ENCODE measurements at places on chromosomes 6 and 20.

GRCh38 chr6:741410-742339, 48.7 kb upstream of the EXOC2 start:
- no peak for DNase-seq

- DNase-seq: no peak
These were observed 121.3 kb upstream of the CST7 start for GRCh38 chr20:24827603-24828295.

GRCh38 chr6:89985751-89986493, 91.7 kb downstream of the GJA10 start:
- DNase-seq: no peak

DNA sequence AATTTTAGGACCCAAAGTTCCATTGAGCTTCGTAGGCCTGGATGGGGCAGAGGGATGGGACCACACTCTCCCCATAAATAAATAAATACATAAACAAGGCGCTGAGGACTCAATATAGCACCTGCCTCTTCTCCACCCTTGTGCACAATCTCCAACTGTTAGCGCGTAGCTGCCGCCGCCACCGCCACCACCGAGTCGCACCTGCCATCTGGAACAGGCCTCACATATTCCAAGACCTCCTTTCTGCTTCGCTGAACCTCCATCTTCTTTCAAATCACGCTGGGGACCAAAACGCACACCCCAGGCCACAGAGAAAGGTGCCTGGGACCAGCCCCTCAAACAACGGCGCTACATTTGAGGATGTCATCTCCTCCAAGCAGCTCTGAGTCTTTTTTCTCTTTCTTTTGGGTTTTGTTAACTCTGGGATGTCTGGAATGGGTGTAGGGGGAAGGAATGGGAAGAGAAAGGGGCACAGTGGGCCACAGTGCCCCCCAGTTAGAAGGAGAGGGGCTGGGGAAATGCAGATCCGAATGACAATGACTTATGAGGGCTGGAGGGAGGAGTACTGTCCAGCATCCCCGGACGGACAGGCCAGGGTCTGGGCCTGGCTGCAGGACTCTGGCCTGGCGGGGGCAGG, 49.7 kb downstream of the NOL4L start:
- no peak for DNase-seq

DNA sequence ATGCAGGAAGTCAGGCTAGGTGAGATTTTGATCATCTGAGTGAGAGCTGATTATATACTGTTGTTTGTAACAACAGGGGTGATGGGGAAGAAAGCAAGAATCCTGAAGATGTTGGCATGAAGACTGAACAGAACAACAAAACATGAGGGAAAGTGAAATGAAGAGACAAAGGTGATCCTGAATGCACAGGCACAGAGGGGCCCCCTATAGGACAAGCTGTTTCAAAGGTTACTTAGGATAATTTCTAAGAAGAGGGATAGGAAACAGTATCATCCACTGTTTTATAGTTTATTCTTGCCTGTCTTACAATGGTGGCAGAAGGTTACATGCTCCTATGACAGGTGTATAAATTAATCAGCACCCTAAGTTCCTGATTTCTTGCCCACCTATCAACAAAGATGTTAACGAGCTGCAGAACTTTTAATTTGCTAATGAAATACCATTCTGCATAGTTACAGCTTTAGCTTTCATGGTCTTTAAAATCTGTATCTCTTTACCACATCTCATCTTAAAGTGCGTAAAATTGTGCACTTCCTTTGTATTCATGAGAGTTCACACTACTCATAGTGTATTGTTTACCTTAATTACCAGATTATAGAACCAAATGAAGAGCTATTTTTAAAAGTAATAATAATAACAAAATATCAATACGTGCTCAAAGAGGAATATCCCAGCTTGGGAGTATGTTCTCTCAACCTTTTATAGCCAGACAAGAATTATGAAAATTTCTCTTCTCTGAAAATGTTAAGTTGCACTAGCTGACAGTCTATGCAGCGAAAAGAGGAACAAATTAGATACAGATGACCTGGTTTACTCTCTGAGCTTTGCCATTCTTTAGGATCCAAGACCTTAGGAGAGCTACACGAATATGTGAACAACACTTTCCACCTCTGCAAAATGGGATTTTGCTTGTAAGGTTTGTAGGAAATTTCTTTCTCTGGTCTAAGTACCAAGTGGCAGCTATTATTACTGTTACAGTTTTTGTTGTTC, 192.5 kb downstream of the EDN1 start:
- DNase-seq: peak; percentile 14

DNA sequence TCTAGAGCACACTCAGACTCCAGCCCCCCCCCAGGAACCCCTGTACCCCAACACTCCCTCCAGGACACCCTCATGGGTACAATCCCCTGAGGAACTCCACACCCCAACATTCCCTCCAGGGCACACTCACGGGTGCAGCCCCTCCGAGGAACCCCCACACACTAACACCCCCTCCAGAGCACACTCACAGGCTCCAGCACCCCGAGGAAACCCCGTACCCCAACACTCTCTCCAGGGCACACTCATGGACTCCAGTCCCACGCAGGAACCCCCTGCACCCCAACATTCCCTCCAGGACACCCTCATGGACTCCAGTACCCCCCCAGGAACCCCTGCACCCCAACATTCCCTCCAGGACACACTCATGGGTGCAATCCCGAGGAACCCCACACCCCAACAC, 31.6 kb downstream of the LAMA5 start:
- DNase-seq: no peak

GRCh38 chr6:5547556-5547955, 286.2 kb downstream of the FARS2 start:
- no peak for DNase-seq

- no peak for DNase-seq
These were observed 49.3 kb downstream of the ELOVL4 start for GRCh38 chr6:79898076-79898475.

GRCh38 chr6:83905648-83906047, 46.2 kb downstream of the CYB5R4 start:
- DNase-seq: no peak

DNA sequence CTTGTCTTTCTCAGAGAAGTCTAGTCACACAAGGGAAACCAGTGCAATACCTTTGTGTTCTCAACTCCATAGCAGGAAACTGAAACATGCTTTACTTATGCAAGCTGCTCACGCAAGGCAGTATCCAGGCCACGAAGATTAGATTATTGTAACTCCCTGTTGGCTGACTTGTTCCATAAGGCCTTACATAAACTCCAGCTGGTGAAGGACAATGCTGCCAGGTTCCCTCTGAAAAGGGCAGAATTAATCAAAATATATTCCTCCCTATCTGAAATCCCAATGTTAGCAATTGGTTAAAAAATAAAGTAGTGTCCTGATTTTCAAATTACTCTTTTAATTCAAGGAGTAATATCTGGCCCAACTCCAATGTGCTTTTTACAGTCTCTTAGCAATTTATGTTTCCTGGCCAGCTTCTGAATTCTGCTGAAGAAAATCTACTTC, 966.6 kb downstream of the HACE1 start:
- no peak for DNase-seq

DNA sequence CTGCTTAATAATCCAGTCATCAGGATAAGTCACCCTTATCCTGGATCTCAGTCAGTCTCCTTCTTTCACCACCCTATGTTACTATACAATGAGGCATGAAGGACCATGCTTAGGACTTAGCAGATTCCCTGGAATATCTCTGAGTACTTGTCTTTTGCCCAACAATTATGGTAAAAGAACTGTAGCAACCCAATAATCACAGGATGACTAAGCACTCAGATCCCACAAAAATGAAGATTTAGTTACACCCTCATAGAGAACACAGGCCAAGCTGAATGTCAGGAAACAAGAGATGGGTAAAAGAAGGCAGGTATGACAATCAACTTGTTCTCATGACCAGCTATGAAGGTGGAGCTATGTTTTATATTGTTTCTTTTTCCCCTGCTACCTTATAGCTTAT, 91.4 kb downstream of the EDN1 start:
- no peak for DNase-seq

DNA sequence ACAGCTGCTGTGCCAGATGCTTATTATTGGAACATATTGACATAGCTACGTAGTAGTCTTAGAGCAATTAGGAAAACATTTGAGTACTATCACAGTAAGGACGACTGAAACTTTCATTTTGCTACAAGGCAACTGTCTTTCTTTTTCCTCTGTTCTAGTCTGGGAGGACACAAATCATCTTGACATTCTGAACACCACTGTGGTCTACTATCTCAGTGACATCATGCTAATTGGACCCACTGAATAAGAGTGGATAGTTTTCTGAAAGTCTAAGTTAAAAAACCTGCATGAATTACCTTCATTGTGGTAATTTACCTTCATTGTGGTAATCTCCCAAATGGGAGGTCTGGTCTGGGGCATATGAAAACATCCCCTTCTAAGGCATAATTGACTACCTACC, 163.3 kb upstream of the MOCS1 start:
- no peak for DNase-seq

- no peak for DNase-seq
These were observed 199.9 kb upstream of the PRDM1 start for GRCh38 chr6:105886066-105886813.

- DNase-seq: no peak
These were observed 72.8 kb downstream of the MDGA1 start for GRCh38 chr6:37624606-37625574.

- DNase-seq: no peak
These were observed 113.3 kb upstream of the EEF1E1 start for GRCh38 chr6:8215631-8216030.

- no peak for DNase-seq
These were observed 102.9 kb downstream of the EDN1 start for GRCh38 chr6:12393100-12393499.

- DNase-seq: no peak
These were observed 22.2 kb upstream of the ZBTB2 start for GRCh38 chr6:151413372-151414145.

- peak; percentile 58 for DNase-seq
These were observed 29.3 kb downstream of the NSFL1C start for GRCh38 chr20:1437235-1437904.

- no peak for DNase-seq
These were observed 244.9 kb downstream of the TSHZ2 start for GRCh38 chr20:53216856-53217576.

GRCh38 chr20:51749674-51750036, 18.5 kb downstream of the ATP9A start:
- DNase-seq: no peak

- DNase-seq: no peak
These were observed 1.1 kb downstream of the FANCE start for GRCh38 chr6:35453236-35453635.

DNA sequence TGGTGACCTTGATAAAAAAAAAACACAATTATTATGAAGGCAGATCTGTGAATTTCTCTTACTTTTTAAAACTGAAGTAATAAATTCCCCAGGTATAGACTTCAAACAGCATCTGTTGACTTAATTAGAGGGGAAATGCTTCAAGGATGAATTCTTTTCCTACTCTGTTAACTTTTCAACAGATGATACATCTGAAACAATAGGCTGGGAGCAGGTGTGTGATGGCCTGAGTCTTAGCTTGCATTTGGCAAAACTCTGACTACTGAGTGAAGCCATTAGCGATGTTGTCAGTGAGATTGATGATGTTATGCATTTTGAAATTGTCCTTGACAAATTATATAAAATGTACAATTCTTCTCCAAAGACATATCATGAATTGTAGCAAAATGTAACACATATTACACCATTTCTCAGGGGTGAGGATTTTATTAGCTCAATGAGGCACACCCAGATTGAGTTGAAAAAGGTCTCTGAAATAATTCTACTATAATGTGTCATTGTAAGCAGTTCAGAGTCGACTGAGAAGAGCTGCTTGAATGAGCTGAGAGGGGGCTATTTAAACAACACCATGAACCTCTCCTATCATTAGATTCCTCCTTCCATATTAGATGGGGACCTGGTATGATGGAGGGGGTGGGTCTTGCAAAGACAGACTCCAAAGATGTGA, 39.6 kb upstream of the OGFRL1 start:
- no peak for DNase-seq

- no peak for DNase-seq
These were observed 130.4 kb upstream of the RPS6KA2 start for GRCh38 chr6:166757232-166758135.

DNA sequence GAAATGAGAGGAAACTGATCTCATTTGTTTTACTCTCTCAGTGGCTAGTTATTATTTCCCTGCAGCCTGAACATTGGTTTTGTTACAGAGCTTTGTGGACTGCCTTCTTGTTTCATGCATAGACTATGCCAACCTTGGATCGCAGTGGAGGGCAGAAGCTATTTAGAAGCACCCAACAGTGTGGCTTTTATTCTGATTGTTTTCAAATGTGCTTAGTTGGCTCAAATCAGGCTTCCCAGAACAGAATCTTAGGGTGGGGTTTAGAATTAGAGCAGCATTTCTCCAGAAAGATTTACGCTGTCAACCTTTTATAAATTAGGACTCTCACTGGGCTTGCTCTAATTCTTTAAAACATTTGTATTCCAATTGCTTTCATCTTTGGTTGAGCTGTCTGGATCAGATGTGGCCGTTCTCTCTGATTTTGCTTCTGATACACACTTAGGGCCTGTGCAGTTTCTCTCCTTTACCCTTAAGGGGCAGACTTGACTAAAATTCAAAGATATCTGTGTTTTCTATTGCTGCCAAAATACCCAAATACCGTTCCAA, 210.3 kb downstream of the BCKDHB start:
- no peak for DNase-seq

DNA sequence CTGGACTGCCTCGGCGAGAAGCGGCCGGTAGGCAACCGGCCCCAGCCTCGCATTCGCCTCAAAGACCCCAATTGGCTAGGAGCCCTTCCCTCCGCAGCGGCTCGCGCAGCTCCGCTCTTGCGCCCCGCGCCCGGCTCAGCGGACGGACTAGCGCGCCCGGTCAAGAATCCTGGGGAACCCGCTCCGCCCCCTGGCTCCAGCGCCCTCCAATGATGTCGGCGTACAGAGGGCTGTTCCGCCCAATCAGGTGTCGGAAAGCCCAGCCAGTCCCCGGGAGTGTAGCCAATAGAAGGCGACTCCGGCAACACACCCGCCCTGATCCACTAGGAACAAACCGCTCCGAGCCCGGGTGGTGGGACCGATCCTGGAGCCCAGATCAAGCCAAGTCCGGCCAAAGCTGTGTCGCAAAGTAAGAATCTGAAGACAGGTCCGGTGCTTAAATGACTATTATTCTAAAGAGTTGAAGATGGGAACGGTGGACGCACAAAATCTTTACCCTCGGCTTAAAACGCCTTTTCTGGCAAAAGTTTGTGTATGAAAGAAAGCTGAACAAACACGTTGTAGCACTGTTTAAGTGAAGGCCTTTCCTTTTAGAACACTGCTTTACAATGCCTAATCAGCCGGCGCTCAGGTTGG, 132.2 kb downstream of the OGFRL1 start:
- DNase-seq: no peak

- no peak for DNase-seq
These were observed 549.2 kb upstream of the NOX3 start for GRCh38 chr6:156004796-156005195.

Data from Kasumi-1 (cell line).